ENCODE measurements at places on chromosomes 3 and 15.

GRCh38 chr3:192275741-192276355 is 451.5 kb downstream of the FGF12 start:
- ATAC-seq = no peak

- no peak for ATAC-seq
These were observed 367.6 kb upstream of the PLSCR5 start for GRCh38 chr3:146972726-146973125.

GRCh38 chr3:53085476-53085875 is 39.6 kb upstream of the SFMBT1 start:
- no peak for ATAC-seq

DNA sequence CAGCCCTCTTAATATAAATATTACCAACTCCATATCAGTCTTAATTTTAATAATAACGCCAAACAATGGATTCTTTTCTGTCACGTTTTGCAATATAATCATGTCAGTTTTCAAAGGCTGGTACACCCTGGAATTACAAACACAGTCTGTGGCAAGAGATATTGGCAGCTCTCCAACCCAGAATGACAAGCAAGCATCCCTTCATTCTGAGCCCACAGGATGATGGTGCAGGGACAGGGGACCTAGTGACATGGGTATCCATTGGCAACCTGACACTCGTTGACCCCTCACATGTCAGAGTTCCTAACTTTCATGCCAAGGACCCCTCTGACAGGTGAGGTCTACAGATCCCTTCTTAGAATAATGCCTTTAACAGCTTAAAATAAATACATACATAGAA is 154.5 kb upstream of the TSC22D2 start:
- no peak for ATAC-seq

Measured in activated T-helper 17 cell treated with anti-CD3 and anti-CD28 coated beads, Interleukin-2, amount 50 U/mL, for 72 hours (primary cell).